Stimulated activated CD4-positive, alpha-beta T cell treated with anti-CD3 and anti-CD28 coated beads, TNF-alpha, amount 100 ng/mL, for 1 hour (primary cell): ENCODE measurements at places on chromosomes 12 and 14.

GRCh38 chr14:92768795-92769194 is 20.4 kb upstream of the LGMN start:
- no peak for DNase-seq

DNA sequence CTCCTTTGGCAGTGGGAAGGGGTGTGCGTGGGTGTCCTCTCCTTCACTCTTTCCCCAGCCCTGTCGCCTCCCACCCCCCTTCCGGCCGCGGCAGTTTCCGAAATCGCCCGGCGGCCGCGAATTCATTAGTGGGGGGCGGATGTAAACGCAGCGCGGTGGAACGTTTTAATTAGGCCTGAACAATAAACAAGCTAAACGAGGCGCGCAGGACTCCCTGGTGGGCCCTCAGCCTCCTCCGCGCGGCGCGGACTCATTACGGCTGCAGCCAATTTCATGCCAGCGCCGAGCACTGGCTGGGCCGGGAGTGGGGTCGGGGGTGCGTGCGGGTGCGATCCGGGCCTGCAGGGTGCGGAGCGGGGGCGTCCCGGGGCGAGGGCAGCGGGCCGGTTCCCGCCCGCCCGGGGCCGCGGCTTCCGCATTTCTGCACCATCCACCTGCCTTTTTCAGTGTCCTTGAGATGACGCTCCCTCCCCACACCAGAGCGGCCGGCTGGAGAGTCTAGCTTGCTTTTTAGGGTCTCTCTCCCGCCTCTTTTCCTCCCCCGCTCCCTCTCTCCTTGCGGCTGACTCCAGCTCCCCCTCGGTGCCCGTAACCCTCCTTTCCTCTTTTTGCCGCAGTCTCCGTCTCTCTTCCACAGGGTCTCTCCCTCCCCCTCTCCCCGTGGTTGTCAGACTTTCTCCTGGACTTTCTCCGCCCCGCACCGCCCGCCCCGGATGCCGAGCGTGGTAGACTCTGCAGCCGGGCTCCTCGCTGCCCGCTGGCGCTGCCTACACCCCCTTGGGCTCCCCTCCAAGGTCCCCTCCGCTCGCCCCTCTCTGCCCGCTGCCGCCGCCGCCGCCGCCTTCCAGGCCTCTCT is at the start of gene CISTR:
CISTR (minus strand) TSS at position 644 of the 856 bp plus-strand sequence.
- DNase-seq: no peak

GRCh38 chr14:87008965-87009364 is 984.0 kb downstream of the GALC start:
- no peak for DNase-seq

- DNase-seq: peak; percentile 5
Measured at GRCh38 chr14:76386944-76387782, 11.2 kb downstream of the ESRRB start.

GRCh38 chr12:90979951-90980350 is 24.8 kb downstream of the EPYC start:
- DNase-seq: no peak
